Muscle of arm (tissue), 14 donors: ENCODE measurements at places on chromosomes 16 and 17. TPM values are rescaled to one million over a fixed set of nuclear protein-coding genes. Genes with fewer than 3 reads are reported as not detected.

DNA sequence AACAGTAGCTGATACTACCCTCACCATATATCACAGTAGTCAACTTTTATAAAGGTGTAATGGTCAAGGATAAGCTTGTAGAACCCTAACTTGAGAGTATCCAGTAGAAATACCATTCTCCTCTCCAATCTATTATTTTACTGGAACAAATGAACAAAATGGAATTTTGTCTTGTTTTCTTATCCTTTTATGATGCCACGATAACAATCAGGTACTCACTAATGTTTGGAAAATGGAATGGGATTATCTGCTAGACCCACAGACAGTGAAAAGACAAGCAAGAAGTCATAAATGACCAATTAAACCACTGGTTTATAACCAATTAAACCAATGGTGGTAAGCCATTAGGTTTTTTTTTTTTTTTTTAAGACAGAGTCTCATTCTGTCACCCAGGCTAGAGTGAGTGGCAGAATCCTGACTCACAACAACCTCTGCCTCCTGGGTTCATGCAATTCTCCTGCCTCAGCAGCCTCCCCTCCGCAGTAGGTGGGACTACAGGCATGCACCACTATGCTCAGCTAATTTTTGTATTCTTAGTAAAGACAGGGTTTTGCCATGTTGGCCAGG lies 10.4 kb downstream of the GPATCH8 start:
- no peak for DNase-seq

GRCh38 chr17:34252444-34253138 lies 2.5 kb upstream of the CCL2 start:
- DNase-seq: peak; percentile 89

DNA sequence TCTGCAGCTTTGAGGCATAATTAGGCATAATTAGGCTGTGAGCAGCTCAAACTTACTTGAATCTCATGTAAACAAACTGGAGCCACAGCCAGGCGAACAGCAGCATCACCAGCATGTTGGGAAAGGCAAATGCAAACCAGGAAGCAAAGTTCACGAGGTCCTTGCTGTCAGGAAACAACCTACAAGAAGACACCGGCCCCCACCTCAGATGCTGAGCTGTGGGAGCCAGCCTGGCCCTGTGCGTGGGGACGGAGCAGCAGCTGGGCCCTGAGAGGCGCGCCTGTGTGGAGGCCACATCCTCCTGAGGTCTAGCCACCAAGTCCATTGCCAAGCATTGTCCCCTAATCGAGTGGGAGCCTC lies 12.2 kb downstream of the SLC13A5 start:
- DNase-seq: no peak

DNA sequence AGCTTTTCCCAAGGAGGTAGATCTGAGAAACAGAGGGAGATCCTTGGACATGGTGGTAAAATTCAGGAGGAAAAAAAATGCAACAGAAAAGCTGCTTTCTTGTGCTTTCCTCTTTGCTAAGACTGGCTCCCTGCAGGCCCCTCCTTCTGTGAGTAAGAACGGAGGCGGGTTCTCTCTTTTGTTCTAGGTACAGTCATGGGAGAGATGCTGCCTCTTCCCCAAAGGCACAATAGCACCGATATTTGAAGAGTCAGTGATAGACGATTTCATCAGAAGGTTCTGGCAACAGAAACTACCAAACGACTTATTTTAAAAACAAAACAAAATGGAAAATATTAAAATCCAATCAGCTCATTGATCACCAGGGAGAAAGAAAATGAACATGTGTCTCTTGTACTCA lies 32.6 kb upstream of the KIFC3 start:
- DNase-seq: no peak

DNA sequence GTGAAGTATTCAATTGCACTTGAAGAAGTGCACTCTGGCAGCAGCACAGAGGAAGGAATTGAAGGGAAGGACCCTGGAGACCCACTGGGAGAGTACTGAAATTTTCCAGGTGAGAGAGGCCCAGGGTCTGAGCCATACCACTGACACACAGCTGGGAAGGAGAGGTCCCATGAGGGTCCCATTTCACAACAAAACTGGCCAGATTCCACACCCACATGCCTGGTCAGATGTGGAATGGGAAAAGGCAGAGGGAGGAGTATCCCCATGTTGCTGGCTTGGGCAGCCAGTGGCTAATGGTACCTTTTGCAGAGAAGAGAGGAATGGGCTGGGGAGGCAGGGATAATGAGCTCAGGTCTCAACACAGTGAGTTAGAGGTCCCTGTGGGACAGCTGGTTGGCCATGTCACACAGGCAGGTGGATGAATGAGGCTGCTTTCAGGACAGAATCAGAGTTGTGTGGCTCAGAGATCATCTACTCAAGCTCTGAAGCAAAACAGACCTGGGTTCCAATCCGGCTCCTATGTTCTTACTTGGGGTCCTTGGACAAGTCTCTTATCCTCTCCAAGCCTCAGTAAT lies 26.2 kb upstream of the NGFR start:
- DNase-seq: no peak

- no peak for DNase-seq
Measured at GRCh38 chr16:50151322-50151721, 1.8 kb upstream of the TENT4B start.

GRCh38 chr17:16371742-16372141 lies 9.1 kb upstream of the UBB start:
- DNase-seq: no peak

- no peak for DNase-seq
Measured at GRCh38 chr16:2471653-2472487, 773 bp downstream of the NTN3 start.

GRCh38 chr16:28087140-28087660 lies 23.7 kb upstream of the GSG1L start:
- DNase-seq: no peak

DNA sequence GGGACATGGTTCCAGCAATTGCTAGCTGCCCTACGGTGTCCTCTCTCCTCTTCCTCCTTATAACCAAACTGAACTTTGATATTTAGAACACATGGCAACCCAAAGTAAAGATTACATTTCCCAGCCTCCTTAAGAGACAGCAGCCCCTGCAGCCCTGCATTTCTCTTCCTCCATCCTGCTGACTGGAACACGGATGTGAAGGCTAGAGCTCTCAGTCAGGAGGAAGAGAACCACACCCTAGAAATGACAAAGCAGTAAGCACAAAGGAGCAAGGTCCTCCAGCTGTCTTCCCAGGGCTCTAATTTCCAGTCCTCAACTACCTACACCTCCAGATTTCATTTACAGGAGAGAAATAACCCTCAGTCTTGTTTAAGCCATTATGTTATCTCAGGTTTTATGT lies 10.9 kb downstream of the DYNC1LI2 start:
- DNase-seq: no peak

DNA sequence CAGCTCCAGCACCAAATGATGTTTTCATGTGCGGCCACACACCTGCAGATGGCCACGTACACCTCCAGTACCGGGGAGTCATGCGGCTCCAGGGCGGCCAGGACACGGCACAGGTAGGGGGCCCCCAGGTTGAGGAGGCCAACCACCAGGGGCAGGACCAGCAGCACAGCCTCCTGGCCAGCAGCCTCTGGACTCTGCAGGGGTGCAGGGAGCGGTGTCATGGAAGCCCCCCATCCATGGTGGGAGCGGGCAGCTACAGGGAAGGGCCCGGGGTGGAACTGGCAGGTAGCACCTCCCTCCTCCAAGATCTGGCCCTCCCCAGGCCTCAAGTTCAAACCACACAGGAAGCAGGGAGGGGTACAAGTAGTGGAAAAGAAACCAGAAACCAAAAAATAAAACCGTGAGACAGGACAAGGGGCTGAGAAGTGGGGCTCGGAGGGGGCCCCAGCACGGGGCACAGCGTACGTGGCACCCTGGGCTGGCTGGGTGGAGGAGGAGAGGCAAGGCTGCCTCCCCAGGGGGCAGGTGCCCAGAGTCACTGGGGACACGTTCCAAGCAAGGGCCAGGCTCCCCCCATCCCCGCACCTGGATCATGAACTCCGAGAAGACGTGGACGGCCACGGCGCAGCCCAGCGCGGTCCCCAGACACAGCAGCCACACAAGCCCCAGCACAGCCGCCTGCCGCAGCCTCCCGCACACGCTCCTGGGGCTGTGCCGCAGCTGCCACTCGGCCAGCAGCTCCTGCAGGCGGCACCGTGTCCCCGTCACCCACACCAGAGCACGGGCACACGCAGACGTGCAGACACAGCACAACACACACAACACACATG lies 7.4 kb downstream of the TMC6 start:
- DNase-seq: no peak

The ELMO3 gene
- polyA plus RNA-seq: not detected

The ZNF385C gene
- polyA plus RNA-seq: 5.6 TPM

The ERN2 gene
- polyA plus RNA-seq: 0.43 TPM
